ENCODE measurements at places on chromosomes 7 and 10.

DNA sequence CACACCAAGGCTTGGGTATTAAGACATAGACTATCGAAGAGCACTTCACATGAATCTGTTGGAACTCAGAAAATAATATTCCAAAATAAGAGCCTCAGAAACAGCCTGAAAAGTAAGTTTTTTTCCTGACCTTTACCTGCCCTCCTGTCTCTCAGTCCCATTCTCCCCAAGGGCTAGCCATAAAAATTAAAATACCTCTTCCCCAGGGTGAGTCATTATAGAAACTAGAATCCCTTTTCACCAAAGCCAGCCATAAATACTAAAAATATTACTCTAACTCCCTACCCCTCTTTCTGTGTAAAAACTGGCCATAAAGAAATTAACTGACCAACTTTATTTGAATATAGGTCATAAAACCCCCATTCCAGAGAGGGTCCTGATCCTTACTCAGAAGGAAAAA, 87.9 kb upstream of the TMEM106B start:
- no peak for DNase-seq

GRCh38 chr10:21318540-21319167, 206.8 kb downstream of the SKIDA1 start:
- DNase-seq: no peak

GRCh38 chr7:98724591-98724990, 107.5 kb downstream of the NPTX2 start:
- no peak for DNase-seq

DNA sequence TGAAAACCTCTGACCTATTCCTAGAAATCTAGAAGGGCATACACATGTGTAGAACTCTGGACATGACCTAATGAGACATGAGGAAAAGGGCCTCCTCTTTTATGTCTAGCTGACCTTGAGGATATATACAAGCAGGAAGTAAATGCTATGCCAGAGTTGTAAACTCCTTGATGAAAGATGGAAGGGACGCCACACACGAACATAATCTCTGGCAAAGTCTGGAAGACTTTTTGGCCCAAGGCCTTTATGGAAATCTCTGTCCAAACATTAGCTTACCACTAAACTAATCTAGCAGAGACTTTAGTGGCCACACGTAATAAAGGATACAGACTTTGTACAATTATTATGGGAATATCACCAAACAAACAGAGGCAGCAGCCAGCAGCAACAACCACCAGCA, 138.1 kb upstream of the THSD7A start:
- DNase-seq: no peak

DNA sequence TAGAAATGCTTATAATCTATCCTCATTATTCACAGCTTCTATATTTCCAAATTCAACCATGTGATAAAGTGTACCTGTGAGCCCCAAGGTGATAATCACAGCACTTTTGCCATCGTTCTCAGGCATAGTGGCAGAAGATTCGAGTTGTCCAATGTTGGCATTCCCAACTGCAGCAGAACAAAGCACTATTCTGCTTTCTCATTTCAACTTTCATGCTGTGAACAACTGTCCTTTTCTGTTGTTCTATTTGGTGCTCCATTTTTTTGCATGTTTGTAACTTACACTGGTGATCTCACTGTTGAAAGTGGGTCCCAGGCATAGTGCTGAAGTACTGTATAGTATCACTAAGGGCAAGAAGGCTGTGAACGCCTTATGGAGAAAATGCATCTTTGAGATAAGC, 438.2 kb downstream of the PAXIP1 start:
- DNase-seq: no peak

DNA sequence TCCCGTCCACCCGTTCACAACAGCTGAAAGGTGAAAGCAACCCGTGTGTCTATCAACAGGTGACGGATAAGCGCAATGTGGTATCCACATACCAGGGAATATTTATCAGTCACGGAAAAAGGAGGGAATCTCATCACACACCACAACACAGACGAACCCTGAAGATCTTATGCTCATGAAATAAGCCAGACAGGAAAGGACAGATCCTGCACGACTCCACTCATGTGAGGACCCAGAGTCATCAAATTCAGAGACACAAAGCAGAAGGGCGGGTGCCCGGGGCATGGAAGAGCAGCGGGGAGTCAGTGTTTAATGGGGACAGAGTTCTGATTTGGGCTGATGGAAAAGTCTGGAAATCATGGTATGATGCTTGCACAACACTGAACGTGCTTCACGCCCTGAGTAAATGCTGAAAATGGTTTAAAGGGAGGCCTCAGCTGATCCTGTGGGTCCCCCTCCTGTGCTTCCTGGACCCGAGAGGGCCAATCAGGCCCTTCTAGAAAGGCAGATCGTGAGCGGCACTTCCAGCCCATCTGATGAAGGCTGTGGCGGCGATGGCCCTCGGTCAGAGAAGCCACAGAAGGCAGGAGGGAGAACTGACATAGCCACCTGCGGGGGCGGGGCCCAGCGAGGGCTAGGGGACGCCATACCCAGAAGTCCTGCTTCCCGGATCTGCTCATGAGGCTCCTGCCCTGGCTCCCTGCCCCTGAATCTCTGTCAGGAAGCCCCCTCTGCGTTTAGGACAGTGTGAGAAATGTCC, 19.1 kb downstream of the WDR86 start:
- peak; percentile 1 for DNase-seq

GRCh38 chr10:43059336-43059720, 17.5 kb upstream of the RET start:
- DNase-seq: no peak

Measured in CD4-positive, alpha-beta T cell treated with Interleukin-15 for 1 hour (primary cell).